SK-MEL-5 (cell line): ENCODE measurements at places on chromosomes 3 and 15. TPM values are rescaled to one million over a fixed set of nuclear protein-coding genes. Genes with fewer than 3 reads are reported as not detected.
A peak's percentile ranks its signal among the peaks of the same experiment; 100 is the strongest.

GRCh38 chr15:80456517-80457492 lies 52.6 kb downstream of the ARNT2 start:
- DNase-seq: no peak

GRCh38 chr3:65713016-65713415 lies 325.7 kb downstream of the MAGI1 start:
- DNase-seq: no peak

GRCh38 chr15:70079888-70080287 lies 17.8 kb downstream of the TLE3 start:
- DNase-seq: no peak

GRCh38 chr3:177525987-177526712 lies 328.9 kb upstream of the TBL1XR1 start:
- DNase-seq: no peak

DNA sequence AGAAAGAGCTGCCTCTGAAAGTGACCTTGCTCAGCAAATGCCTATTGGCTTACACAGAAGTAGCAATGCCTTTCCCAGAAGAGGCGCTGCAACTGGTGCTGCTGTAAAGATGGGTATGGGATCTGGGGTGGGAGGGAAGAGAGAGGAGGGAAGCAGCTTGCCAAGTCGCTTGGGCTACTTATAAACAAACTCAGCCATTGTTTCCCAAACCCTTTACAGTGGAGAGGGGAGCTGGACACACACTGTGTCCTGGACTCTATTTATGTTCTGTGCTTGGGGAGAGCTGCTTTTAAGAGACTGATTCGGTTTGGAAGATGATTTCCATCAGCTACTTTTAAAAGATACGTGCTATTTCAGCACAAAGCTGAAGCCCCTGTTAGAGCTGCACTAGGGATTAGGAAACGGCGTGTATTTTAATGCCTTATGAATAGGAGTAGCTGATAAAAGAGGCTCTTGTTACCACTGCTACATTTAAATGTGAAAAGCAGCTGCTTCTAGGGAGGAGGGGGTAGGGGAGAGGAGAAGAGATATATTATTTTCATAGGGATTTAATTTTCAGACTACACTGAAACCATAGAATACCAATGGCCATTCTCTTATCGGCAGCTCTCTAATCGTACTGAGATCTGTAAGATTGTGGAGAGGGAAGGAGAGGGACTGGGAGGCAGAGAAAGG lies 440.6 kb downstream of the MCTP2 start:
- peak; percentile 47 for DNase-seq

GRCh38 chr3:5017925-5018531 lies 38.8 kb downstream of the BHLHE40 start:
- DNase-seq: no peak

TMC3 gene
- not detected in 2 replicates for total RNA-seq

IQCF5 gene
- not detected in 2 replicates for total RNA-seq

WDR49 gene
- not detected in 2 replicates for total RNA-seq
